ENCODE measurements at places on chromosomes 16 and 17. TPM values are rescaled to one million over a fixed set of nuclear protein-coding genes. Genes with fewer than 3 reads are reported as not detected.

The HLF gene
- under 0.01 TPM for total RNA-seq

The LGALS3BP gene
- 159 TPM for total RNA-seq

The KIF2B gene
- total RNA-seq = not detected

The KRTAP9-4 gene
- total RNA-seq = not detected

The CACNG3 gene
- total RNA-seq = not detected

The COL1A1 gene
- 1,618 TPM for total RNA-seq

The CDH16 gene
- total RNA-seq = not detected
